ENCODE measurements at places on chromosomes 12 and 14.

DNA sequence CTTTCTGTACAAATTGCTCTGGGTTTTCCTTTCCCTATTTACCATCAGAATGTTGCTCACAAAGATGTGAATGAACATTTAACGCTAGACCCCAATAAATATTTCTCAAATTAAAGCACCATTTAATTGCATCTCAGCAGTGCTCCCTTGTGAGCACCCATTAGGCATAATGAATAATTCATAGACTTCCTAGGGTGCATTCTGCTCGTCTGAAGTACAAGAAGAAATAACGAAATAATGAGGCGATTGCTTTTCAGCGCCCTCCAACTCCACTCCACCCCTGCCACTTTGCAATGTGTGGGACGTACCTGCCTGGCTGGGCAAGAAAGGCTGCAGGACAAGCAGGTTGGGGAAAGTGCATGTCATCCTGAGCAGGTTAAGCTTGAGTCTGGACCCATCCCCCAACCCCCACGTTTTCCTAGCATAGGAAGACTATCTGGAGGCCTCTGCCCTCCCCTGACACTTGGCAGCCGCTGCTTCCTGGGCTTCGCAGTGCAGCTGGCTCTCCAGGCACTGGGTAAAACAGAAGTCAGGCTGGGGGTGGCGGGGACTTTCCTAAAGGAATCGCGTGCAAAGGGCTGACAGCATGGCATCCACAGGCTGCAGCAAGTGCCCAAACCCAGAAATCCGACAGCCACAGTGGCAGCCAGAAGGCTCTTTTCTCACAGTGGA is 253.7 kb downstream of the DUSP6 start:
- DNase-seq: no peak

GRCh38 chr12:53956914-53957536 is 2.3 kb downstream of the HOXC12 start:
- DNase-seq: no peak

- DNase-seq: no peak
Measured at GRCh38 chr14:99568567-99569560, 35.1 kb downstream of the CCDC85C start.

- no peak for DNase-seq
Measured at GRCh38 chr14:54845641-54846040, 57.0 kb downstream of the GCH1 start.

GRCh38 chr12:98417266-98417665 is 98.1 kb upstream of the TMPO start:
- no peak for DNase-seq

DNA sequence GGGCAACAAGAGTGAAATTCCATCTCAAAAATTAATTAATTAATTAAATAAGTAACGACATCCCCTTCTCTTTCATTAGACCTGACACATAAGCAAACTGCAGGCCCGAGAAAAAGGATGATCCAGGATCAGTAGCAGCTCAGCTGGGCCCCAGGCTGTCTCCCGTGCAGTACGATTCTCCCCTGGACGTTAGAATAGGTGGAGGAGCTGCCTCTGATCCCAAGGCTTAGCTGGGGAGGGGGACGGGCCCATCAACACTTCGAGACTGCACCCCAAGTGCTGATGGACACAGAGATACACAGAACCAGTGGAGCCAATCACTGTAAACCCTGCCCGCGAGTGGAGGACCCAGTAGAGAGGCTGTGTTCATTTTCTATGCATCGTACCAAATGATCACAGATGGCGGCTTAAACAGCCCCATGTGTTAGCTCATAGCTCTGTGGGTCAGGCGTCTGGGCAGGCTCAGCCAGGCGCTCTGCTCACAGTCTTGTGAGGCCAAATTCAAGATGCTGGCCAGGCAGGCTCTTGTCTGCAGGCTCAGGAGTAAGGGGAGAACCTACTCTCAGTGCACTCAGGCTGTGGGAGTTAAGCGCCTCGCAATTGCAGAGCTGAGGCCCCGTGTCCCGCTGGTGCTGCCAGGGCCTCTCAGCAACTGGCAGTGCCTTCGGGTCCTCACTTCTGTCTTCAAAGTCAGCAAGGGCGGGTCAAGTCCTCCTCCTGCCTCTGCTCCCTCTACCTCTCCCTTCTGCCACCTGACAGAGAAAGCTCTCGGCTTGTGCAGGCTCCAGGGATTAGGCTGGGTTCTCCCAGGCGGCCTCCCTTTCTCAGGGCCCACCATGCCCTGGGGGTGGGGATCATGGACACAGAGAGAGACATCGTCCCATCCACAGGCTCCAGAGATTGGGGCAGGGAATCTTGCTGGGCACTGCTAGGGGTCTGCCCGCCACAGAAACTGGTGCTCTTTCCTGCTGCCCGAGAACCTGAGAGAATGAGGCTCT is 26.4 kb downstream of the RIMBP2 start:
- DNase-seq: no peak

GRCh38 chr12:117671734-117672133 is 297.1 kb downstream of the KSR2 start:
- no peak for DNase-seq

- no peak for DNase-seq
Measured at GRCh38 chr12:68455691-68456345, 123.7 kb upstream of the MDM1 start.
